ENCODE measurements at places on chromosomes 5 and 9.

DNA sequence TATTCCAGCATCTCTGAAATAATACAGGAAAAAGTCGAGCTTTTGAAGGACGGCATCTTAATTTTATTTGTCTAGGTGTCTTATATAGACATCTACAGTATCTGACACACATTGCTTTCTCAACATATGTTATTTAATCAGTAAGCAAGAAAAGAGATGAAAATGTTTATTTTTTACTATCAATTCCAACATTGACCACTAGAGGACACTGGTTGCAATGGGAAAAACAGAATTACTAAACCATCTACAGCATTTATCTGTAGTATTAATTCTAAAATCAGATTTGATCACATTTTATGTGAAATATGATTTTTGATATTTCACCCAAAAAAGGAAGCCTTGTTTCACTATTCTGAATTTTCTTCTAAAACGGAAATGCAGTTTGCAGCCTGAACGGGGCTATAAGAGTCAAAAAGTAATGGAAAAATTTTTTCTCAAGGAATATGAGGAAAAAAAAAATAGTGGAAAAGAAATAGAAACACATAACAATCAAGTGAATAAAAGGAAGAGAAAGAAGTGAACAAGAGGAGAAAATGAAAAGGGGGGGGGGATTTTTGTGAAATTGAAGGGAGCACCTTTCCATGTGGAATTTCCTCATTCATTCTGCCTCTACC is 98.6 kb downstream of the OSTF1 start:
- no peak for DNase-seq

GRCh38 chr5:171612749-171613148 is 172.9 kb upstream of the SMIM23 start:
- no peak for DNase-seq

GRCh38 chr9:69500896-69501295 is 171.3 kb downstream of the APBA1 start:
- no peak for DNase-seq

DNA sequence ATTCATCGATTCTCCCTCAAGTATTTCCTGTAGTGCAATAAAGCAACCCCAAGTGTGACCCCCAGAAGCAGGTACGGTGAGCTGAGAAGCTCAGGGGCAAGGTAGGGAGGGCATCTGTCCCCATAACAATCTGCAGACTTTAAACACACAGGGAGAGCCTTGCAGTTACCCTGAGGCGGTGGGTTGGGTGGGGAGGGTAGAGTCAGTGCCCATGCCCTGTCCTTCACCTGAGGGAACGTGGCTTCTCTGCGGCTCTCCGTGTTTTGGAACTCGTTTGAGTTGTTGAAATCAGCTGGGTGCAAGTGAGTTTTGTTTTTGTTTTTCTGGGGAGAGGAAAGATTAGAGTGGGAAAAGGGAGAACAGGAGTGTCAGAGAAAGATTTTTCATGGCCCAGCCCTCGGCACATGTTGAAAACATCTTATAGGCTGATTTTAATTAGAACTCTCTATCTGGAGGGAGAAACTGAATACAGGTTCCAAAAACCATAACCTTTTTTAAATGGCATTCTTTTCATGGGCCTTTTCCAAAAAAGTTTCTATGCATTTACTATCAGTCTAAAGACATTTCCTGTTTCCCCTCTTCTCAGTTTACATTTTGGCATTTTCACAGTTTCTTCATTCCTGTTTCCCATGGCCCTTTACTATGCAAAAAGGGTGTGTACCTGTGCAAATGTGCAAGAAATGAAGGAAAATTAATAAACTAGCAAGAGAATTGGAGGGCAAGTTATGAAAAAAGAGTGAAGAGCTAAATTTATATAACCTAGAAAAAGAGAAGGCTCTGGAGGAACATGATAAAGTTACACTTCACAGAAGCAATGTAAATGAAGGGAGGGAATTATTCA is 266.5 kb upstream of the VLDLR start:
- DNase-seq = no peak

DNA sequence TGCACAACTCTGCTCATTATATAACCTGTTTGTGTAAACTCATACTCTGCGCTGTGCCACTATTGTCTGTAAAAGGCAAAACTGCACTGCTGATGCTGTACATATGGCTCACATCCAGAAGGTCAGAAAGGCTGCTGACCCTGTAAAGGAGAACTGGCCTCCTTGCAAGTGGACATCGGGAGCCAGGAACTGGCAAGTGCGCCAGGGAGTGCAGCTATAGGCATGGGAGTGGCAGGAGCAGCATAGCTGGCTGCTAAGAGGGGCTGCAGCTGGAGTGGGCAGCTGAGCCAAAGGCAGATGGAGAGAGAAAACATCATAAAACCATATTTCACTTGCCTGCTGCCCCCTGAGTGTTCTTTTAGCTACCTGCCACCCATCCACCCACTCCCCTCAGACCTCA is 2183.4 kb upstream of the ACO1 start:
- DNase-seq = no peak

- no peak for DNase-seq
Measured at GRCh38 chr5:25107853-25108252, 463.1 kb upstream of the CDH10 start.

GRCh38 chr9:98634685-98635336 is 73.9 kb downstream of the GABBR2 start:
- no peak for DNase-seq
